Stimulated activated CD4-positive, alpha-beta T cell treated with anti-CD3 and anti-CD28 coated beads, TNF-alpha, amount 100 ng/mL, for 4 hours (primary cell): ENCODE measurements at places on chromosomes 12 and 14.

GRCh38 chr12:95168746-95169145 lies 48.5 kb downstream of the FGD6 start:
- no peak for DNase-seq

GRCh38 chr14:93909429-93910128 lies 17.6 kb upstream of the FAM181A start:
- no peak for DNase-seq

DNA sequence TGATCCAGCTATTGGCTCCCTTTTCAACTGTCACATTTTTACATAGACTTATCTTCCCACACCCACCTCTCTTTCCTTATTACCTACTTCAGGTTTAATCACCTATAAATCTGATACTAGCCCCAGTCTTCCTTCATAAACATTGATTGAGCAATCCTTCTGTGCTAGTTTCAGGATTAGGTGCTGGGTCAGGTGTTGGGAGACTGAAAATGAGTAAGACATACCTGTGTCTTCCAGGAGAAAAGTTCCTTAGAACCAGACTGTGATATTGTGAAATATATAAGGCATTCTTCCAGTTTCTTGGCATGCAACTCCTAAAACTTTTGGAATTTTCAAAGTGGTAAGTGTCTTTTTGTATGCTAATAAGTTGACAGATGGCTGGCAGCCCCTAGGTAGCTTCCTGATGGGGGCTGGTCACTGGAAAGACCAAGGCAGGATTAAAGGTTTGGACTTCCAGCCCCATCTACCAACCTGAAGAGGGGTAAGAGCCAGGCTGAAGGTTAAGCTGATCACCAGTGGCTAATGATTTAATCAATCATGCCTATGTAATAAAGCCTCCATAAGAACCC lies 4.6 kb downstream of the ANO6 start:
- no peak for DNase-seq

DNA sequence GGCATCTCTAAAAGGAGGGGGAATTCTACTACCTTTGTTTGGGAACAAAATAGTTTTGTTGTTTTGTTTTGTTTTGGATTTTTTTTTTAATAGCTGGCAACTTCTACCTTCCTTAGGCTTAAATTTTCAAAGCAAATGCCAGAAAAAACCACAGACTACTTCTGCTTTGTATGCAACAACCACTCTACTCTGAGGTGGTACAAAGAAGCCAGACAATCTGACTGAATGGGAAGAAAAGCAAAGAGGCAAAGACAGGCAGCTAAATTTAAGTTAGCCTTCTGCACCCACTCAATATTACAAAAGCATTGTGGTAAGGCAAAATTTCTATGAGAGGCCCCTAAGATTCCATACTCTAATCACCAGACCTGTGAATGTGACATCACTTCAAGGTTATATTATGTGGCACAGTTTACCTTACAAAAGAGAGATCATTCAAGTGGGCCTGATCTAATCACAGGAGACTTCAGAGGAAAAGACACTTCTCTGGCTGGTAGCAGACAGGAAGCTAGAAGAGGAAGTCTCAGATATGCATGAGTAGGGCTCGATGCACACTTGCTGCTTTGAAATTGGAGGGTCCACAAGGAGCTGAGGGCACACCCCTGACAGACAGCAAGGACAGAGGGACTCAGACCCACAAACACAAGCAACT lies 566.6 kb downstream of the RPS29 start:
- no peak for DNase-seq

DNA sequence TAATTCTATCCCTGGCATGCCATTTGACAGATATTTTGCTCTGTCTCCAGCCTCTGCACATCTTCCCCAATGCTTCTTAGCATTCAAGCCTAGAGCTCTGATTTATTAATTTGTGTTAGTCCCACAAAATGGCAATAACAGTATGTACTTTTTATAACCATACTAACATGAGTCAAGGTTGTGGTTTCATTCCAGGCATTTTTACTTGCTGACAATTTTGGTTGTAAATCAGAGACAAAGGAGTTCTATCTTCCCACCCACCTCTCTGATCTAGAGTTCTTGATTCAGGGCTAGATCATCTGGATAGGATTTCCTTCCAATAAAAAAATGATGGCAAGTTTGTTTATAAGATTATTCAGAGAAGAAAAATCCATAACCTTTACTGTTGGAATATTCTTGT lies 18.5 kb upstream of the CISTR start:
- DNase-seq: no peak

GRCh38 chr12:49902399-49903350 lies 1.0 kb downstream of the FAIM2 start:
- DNase-seq: no peak

DNA sequence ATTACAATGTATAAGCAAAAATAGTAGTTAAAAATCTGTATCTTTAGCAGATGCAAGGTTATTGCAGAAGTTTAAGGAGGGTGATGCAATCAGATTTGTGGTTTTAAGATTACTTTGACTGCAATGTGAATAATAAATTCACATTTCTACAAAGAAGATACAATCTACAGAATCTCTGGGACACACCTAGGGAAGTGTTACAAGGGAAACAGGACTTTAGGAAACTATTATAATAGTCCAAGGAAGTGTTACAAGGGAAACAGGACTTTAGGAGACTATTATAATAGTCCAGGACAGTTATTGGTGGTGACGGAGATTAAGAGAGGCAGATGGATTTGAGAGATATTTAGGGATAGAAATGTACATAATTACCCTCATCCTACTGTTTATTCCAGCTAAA lies 154.4 kb upstream of the GARIN6 start:
- DNase-seq: no peak

DNA sequence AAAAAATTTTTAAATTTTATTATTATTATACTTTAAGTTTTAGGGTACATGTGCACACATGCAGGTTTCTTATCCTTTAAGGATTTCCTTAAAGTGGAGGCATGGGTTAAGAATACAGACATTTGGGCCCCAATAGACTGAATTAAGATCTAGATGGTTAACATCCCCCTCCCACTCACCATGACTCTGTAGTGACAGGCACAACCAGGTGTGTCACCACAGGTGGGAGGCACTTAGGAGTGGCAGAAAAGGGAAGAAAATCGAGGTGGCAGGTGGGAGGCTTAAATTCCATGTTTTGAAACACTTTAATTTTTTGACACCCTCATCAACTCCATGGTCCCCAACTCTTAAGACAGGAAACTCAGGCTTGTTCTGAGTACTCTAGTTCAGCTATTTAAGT lies 37.6 kb upstream of the GRIP1 start:
- DNase-seq: no peak

- DNase-seq: no peak
Observed at GRCh38 chr12:88496891-88497371, 83.3 kb downstream of the KITLG start.

- DNase-seq: no peak
Observed at GRCh38 chr14:96509457-96510090, 7.4 kb downstream of the PAPOLA start.

GRCh38 chr14:102517392-102518062 lies 8.0 kb upstream of the ANKRD9 start:
- no peak for DNase-seq

GRCh38 chr12:125057708-125058107 lies 7.5 kb upstream of the AACS start:
- DNase-seq: no peak

GRCh38 chr14:68951035-68951797 lies 27.9 kb downstream of the ACTN1 start:
- DNase-seq: no peak

- no peak for DNase-seq
Observed at GRCh38 chr12:18643681-18644080, 94.1 kb downstream of the PLCZ1 start.

- no peak for DNase-seq
Observed at GRCh38 chr12:55654511-55655214, 18.0 kb downstream of the OR10P1 start.

- no peak for DNase-seq
Observed at GRCh38 chr12:68341822-68342221, 9.7 kb upstream of the MDM1 start.
